ENCODE measurements at places on chromosomes 7 and 10.

- no peak for DNase-seq
Observed at GRCh38 chr7:17300012-17300411, 1.6 kb downstream of the AHR start.

DNA sequence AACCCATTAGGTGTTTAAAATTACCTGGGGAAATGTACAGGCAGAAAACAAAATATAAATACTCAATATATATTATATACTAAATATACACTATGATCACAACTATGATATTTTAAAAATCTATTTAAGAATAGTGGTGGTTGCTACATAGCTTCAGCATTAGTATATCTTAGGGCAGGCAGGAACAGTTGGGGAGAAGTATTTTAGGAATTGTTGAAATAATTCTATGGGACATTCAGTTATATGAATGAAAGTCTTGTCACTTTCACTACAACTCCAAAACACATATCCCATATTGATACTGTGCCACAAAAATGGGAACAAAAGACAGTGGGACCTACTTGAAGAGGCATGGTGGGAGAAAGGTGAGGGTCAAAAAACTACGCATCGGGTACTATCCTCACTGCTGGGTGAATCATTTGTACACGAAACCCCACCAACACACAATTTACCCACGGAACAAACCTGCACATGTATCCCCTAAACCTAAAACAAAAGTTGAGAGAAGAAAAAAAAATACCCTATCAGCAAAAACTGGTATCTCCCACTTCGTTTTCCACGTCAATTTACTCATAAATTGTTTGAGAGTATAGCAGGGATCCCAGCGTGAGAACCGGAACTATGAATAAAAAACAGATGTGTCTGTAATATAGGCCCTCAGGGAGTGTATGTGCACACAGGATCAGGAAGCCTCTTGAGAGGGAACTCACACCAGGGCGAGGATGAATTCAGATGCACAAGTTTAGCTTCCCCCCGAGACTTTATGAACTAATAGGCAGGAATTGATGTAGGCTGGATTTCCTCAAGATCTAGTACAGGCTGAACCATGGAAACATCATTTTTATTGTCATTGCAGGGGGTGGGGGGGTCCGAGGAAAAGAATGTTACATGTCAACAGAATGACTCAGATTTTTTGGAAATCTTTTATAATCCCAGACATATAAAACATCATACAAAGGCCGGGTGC is 16.2 kb downstream of the SLC16A12 start:
- no peak for DNase-seq

DNA sequence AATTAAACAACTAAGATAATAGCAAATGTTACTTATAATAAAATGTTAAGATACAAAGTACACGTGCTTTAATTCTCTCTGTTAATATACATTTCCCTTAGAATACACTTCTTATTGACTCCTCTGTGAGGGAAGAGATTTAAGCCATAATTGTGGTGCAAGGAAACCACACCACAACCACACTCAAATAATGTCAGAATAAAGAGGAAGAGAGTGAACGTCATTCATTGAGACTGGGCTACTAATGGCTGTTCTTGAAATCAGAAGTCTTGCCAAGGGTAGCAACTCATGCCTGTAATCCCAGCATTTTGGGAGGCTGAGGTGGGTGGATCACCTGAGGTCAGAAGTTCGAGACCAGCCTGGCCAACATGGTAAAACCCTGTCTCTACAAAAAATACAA is 10.0 kb downstream of the FAM171A1 start:
- no peak for DNase-seq

DNA sequence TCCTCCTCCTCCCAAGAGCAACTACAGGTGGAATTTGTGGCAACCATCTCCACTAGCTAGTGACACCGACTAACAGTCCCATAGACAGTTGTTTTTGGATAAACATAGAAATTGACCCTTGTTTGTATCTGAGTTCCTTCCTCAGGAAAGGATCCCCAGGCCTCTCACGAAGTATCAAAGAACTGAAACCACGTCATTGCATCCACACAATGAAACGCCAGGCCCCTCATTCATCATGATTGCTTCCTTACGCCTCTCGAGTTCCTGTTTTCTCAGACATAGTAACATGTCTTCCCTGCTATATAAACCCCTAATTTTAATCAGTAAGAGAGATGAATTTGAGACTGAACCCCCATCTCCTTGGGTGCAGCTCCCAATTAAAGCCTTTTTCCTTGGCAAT is 18.1 kb downstream of the SLC35G1 start:
- DNase-seq = no peak

GRCh38 chr10:30747633-30748032 is 118.1 kb upstream of the LYZL2 start:
- DNase-seq = no peak

DNA sequence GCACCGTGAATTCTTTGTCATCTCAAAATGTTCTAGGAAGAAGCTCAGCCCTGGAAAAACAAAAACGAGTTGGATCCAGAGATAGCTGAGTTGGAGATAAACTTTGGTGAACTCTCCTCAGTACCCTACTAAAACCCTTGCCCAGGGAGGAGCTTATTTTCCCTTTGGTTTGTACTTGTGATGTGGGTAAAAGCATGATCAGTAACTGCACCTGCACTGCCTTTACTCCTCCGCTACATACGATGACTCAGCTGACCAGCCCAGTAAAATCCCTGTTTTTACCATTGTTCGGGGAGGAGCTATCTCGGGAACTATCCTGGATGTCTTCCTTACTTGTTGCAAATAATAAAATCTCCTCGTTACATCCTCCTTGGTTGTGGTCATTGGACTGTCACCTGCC is 359.3 kb downstream of the SH2D4B start:
- DNase-seq = no peak

- DNase-seq = no peak
Observed at GRCh38 chr7:102248456-102249395, 37.9 kb upstream of the SH2B2 start.

DNA sequence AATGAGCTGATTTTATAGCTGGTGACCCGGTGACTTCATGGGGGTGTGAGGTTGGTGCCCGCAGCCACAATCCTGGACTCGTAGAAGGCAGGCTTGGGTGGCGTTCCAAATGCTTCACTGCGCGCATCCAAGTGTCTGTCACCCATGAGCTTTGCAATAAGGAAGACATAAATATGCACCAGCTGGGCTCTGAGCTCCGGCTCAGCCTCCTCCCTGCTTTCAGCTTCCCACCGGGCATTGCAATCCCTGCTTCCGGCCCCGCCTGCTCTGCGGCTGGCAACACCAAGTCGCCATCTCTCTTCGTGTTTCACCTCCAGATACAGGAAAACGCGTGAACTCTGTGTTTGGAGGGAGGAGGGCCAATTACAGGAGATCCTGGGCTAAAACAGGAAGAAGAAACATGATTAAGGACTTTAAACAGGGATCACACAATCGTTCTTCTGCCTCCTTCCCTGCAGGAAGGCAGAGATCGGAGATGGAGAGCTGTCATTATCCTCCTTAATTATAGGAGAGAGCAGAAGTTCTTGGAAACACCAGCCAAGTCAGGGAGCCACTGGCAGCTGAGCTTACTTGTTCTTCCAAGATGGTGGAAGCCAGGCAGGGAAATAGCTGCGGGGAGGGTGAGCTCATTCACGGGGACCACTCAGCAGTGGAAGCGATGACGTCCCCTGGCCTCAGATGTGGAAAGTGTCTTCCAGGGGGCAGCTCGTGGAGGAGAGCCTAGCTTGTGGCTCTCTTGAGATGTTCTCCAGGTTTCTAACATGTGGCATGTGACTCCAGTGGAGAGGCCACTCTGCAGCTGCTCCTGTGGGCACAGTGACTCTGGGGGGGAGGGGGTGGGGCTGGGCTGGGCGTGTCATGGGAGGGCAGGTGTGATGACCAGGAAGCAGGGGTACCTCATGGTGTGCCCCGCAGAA is 134.9 kb downstream of the CAMK1D start:
- DNase-seq = no peak

DNA sequence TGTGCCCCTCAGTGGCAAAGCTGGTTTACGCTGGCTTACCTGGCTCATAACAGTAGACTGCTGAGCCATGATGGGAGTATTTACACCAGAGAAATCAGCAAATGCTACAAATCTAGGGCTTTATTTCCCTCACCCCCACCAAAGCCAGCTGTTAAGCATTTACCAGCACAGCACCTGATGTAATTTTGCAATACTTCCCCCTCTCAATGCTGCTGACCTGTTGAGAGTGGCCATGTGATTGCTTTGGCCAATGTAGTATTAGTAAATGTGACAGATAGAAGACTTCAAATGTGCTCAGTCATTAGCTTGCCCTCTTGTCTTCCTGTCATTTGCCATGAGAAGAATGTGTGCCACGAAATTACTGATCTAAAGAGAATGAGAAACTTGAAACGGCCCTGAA is 46.6 kb downstream of the HERPUD2 start:
- DNase-seq = no peak

GRCh38 chr10:14587540-14588083 is 187.1 kb downstream of the FAM107B start:
- no peak for DNase-seq

Measured in GM12864 (cell line).